ENCODE measurements at places on chromosomes 3 and 15.

DNA sequence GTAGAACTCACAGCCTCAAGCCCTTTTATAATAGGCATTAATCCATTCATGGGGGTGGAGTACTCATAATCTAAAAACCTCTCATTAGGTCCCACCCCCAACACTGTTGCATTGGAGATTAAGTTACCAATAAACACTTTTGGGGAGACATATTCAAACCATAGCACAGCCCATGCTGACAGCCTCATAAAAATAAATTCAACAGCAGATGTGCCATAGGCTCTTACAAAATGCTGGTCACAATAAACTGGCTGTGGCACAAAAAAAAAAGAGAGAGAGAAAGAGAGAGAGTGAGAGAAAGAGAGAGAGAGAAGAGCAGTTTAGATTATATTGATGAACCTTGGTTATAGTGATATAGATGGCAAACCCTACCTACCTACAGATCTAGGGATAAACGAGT is 1000.9 kb downstream of the TUSC7 start:
- DNase-seq, result no peak

GRCh38 chr3:71528816-71529215 is 54.7 kb downstream of the FOXP1 start:
- no peak for DNase-seq

GRCh38 chr3:55882006-55882405 is 394.9 kb upstream of the WNT5A start:
- no peak for DNase-seq

GRCh38 chr3:28901018-28901417 is 379.9 kb upstream of the RBMS3 start:
- no peak for DNase-seq

DNA sequence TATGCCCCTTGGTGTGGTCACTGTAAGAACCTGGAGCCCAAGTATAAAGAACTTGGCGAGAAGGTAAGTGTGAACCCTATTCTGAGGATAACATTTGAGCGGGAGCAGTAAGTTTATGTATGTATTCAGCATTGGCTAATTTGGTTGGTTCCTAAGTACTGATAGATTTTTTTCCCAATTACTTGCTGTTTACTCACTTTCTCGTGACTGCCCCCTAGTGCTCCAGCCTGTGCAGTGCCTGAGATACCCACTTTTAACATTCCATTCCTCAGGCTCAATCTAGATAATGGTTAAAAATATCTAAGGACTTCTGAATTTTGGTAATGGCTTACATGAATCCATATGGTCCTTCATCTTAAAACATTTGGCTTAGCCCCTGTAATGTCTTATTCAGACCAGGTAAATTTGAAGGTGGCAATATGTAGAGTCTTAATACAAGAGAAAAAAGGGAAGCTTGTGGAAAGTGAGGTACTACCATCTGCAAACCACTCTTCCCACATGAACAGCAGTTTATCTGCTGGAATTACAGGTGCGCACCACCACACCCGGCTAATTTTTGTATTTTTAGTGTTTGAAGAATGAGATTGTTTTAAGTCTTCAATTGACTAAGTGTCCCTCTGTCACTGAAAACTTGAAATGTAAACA is 7.1 kb downstream of the ELL3 start:
- no peak for DNase-seq

DNA sequence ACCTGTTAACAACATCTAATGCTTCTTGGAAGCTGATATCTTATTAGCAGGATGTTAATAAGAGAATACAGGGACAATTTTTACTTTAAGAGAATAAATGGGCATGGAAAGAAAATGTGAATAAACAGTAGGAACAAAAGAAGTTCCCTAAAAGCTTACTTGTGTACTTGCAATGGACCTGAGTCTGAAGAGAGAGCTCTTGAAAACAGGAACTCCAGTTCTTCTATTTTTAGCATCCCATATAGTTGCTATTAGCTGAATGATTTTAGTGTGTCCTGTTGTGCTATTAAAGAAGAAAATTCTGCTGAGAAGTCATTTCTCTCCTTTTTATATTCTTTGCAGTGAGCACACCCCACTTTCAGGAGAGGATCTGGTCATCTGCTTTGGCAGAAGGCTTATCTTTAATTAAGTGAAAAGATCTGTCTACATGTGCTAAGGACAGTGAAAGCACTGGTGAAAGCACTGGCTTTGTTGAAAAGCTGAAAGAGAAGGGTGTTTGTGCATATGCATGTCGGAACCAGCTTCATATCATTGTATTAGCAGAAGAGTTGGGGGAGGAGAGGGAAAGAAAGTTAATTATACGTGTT is 1.4 kb upstream of the ST3GAL6 start:
- no peak for DNase-seq

- no peak for DNase-seq
Observed at GRCh38 chr3:65664446-65664845, 374.3 kb downstream of the MAGI1 start.

DNA sequence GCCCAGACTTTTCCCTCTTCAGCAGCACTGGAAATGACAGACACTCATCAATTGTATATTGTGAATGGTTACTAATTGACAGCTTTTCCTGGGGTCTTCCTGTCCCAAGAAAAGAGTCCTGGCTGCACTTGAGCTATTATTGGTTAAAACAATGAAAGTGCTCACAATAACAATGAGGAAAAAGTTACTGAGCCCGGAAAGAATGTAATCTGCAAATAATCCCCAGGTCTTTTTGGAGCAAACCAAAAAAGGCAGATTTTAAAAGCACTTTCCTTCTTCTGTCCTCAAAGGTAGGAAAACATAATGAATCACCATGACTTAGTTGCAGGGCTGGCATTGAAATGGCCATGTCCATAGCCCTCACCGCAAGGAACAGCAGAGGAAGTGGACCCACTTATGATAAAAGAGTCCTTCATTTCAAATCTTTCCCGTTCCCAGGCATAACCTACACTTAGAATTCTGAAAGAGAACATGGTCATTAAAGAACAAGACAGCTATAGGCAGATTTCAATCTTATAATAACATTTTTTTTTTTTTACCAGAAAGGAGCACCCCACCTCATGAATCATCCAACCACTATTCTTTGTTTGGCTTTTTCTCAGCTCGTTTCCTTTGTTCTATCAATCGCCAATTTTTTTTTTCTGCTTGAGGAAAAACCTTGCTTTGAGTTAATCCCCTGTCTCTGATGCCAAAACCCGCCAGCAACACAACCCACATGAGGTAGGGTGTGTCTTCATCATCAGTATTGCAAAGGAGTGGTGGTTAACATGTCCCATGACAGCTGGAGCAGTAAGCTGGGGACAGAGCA is 35.5 kb upstream of the ATP1B3 start:
- DNase-seq, result no peak
